Stimulated activated CD8-positive, alpha-beta memory T cell treated with anti-CD3 and anti-CD28 coated beads, Interleukin-4, amount 100 ng/mL, for 1 hour (primary cell): ENCODE measurements at places on chromosomes 16 and 17.

GRCh38 chr17:78477913-78478756, 99.1 kb downstream of the DNAH17 start:
- no peak for DNase-seq

DNA sequence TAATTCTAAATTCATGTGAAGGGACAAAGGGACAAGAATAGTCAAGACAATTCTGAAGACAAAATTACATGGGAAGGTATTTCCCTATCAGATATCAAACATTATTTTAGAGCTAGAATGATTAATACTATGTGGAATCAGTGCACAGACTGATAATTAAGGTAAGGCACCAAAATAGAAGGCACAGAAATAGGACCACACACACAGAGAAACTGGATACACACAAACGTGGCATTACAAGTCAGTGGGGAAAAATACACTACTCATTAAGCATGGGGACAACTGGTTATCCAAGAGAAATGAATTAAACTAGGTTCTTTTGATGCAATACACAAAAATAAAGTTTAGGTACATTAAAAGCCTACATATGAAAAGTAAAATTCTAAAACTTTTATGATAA, 132.8 kb upstream of the NETO2 start:
- DNase-seq = no peak

DNA sequence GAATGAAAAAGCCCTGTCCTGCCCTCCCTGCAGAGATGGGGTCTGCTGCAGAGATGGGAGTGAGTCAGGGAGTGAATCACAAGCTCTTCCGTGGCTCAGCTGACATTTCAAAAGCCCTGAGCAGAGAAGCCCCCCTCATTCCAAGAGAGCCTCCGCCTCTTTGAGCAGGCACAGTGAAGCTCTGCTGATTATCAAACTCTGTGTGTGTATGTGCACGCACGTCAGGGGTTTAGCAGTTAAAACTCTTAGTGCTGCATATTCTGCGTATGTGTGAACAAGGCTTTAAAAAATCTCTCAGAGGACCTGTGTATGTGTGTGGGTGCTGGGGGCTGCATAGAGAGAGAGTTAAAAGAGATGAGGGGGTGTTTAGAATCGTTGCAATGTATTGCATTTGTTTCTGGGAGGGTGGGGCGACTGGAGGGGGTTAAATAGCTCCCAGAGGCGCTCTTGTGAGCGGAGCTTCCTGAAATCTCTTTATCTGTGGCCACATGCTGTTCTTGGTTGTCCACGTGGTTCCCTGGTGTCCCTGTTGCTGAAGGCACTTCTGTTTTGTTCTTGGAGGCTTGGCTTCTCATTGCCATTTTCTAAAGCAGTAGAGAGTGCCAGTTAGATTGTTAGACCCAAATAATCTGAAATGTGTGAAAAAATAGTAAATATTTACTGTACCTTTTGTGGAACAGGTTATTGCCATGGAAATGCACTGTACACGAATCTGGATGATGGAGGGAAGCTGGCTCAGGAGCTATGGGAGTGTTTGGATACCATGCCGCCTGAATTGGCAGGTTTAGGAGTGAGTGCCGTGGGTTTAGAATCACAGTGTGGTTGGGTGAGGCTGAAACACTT, 116.6 kb downstream of the PRKCB start:
- no peak for DNase-seq

GRCh38 chr17:31310260-31310659, 3.6 kb downstream of the EVI2B start:
- DNase-seq = peak; percentile 21

- DNase-seq = no peak
Measured at GRCh38 chr17:38709864-38710603, 5.0 kb downstream of the MLLT6 start.

DNA sequence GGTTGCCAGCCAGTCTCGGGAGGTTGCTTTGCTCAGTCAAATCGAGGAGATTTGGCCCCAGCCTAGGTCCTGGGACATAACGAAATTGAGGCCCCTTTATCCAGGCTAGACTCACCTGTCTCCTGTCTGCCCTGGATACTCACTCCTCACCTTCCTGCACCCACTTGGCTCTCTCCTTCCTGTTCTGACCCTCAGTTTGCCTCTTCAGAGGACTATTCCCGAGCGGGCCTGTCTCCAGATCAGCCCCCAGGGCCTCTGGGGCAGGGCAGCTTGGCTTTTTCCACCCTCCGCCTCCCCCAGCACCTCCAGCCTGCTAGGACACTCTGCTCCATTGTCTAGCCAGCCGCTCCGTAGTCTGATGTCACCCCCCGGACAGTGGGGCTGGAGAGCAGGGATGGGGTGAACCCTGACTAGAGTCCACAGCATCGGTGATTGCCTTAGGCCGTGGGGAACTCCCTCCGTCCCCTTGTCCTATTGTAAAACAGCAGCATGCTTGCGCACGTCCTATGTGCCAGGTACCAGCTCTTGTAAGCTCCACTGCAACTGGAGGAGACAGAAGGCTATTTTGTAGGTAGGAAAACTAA, 8.8 kb downstream of the WFIKKN2 start:
- no peak for DNase-seq

DNA sequence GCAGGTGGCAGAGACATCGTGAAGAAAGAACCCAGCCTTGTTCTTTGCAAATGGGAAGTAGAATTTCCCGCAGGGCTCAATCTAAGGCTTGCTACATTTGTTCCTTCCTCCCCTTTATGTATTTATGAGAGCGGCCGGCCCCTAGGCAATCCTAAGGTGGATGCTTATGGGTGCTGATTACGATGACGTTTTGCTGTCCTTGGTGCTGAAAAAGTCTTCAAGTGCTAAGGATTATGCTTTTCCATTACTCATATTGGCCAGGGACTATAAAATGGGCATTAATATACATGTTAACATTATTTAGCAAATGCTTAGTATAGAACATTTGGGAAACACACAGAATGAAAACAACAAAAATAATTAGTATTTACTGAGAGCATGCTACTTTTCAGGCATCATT, 313.3 kb upstream of the XYLT1 start:
- DNase-seq = no peak

- no peak for DNase-seq
Measured at GRCh38 chr17:2172999-2173398, 118.1 kb downstream of the HIC1 start.

DNA sequence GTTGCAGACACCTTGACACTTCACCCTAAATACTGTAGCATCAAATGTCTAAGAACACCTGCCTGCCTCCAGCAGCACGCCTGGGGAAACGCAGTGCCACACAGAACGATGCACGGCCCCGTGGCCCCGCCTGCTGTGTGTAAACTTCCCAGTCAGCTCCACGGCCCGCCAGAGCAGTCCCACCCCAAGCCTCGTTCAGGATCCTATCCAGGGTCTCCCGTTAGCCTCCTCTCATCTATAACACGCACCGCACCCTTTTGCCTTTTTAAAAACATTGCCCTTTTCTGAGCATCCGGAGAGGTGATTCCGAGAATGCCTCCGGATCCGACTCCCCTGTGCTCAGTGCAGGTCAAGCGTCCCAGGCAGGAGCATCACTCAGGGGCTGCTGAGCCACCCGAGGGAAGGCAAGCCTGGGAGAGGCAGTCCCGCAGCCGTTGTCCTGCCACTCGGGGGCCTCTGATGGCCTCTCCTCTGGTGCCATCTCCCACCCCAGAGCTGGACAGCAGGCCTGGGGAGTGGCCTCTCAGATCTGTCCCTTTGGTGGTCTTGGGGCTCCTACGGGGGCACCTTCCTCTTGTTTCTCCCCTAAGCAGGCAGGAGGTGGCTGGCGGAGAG, 37.9 kb upstream of the SLC38A10 start:
- no peak for DNase-seq

DNA sequence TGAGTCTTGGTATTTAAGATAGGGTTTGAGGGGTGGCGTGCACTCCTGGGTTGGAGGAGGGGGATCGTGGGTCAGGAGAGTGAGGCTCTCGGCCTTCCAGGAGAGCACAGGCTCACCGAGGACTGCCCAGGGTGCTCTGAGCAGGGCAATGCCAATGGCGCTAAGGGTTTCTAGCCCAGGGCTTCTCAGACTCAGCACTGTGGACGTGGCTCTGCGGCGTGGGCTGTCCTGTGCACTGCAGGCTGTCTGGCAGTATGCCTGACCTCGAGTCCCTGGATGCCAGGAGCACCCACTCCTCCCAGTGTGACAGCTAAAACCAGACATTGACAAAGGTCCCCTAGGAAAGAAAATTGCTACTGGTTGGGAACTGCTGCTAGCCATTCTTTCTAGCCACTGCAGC, 37.2 kb upstream of the ENDOV start:
- no peak for DNase-seq

- DNase-seq = no peak
Measured at GRCh38 chr17:75625813-75626486, 7.3 kb upstream of the SMIM5 start.

DNA sequence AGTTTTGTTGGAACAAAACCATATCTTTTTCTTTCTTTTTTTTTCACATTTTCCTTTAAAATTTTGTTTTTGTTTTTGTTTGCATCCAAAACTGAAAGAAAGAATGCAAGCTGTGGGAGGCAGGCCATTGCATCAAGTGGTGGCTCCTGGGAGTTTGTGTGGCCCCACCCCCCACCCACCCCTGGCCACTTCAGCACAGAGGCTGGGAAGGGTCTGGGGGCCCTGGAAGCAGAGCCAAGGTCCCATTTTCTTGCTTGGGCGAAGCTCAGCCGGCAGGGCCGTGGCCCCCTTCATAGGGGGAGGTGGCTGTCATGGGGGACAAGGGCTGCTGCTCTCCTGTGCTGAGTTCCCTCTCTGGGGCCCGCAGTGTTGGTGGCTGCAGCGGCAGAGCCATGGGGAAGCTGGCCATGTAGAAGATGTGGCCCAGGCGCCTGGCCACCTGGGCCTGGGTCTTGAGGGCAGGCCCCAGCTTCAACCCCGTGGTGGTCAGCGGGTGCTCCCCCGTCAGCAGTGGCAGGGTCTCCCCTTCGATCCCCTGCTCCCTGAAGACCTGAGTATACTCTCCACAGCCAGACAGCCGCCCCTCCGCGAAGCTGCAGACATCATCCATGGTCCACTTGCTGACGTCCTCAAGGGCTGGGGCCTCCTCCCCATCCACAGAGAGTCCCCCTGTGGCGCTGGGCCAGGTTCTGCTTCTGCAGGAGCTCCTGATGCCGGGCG, 19.8 kb downstream of the PAFAH1B1 start:
- DNase-seq = no peak

DNA sequence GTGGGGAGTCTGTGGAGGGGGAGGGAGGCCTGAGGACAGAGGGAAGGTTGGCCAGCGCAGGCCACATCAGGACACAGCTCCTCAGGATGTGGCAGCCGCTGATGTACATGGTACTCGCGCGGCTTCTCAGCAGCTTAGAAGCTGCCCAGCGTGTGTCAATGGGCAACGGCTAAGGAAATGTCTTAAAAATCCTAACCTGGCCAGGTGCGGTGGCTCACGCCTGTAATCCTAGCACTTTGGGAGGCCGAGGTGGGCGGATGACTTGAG, 53.2 kb downstream of the PGS1 start:
- DNase-seq = no peak

GRCh38 chr16:71526111-71526631, at the start of gene CHST4:
CHST4 (plus strand) TSS chr16:71526426; CDS start chr16:71536678, 10,252 bp downstream.
- DNase-seq = no peak

DNA sequence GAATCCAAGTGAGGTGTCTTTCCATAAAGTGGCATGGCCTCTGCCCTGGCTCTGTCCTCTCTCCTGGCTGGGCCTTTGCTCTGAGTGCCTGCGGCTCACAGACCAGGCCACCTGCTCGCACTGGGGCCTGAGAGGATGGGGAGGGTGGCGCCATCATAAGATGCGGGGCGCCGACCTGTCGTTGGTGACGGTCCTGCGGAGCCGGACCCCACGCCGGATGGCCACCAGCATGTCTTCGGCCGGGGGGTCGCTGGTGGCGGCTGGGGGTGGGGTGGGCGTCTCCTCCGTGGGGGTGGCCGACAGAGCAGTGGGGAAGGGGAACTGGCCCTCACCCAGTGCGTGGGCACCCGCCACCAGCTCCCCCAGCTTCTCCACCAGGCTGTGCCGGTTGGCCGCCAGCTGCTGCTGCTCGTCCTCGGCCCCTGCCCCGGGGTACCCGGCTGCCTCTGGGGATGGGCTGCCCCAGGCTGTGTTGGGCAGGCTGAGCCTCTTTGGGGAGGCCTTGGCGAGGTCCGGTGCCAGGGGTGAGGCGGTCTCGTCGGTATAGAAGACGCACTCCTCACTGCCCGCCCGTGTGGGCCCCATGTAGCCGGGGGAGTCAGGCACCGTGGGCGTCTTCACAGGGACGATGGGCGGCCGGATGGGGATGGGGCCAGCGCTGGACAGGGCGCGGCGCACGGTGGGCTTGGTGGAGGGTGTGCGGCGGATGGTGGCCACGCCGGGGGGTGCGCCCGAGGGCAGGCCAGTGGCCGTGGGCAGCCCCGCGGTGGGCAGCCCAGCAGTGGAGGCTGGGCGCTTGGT, 17.4 kb downstream of the IL34 start:
- no peak for DNase-seq

DNA sequence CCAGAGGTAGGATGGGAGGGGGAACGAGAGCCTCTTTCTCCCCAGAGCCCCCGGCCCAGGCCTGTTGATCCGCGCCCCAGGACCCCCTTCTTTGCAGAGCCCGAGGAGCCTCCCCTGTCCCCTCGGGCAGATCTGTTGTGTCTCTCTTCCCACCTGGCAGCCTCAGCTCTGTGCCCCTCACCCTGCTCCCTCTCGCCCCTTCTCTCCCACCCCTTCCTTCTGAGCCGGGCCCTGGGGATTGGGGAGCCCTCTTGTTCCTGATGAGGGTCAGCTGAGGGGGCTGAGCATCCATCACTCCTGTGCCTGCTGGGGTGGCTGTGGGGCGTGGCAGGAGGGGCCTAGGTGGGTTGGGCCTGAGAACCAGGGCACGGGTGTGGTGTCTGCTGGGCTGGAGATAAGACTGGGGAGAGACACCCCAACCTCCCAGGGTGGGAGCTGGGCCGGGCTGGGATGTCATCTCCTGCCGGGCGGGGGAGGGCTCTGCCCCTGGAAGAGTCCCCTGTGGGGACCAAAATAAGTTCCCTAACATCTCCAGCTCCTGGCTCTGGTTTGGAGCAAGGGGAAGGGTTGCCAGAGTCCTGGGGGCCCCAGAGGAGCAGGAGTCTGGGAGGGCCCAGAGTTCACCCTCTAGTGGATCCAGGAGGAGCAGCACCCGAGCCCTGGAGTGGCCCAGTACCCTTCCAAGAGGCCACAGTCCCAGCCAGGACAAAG, 65.4 kb downstream of the MRC2 start:
- no peak for DNase-seq

DNA sequence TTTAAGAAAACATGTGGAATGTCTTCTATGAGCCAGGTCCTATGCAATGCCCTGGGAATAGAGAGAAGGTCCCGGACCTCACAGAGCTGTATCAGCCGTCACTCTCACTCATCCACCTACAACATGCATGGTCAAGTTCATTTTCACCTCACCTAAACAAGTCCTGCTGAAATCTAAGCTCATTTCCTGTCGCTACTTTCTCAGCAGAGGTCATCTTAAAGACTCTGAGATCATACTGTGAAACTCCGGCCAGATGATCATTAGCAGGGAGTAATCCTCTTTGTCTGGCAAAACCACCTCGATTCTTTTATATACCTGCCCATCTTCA, 66.2 kb upstream of the LYRM9 start:
- no peak for DNase-seq

DNA sequence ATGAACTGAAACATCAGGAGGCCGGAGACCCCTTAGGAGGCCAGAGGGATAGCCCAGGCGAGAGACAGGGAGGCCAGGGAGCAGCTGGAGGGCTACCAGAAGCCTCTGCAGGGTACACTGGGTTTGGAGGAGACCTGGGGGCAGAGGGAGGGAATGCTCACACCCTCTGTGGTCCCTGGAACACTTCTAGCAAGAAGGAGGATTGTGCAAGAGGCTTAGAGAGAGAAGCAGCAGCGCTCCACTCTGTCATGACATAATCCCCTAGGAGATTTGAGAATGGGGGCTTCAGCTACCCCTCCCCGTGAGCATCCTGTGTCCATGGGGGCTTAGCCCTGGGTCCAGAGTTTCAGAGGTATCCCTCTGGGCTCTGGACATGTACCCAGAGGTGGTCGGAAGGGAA, 15.8 kb downstream of the GPR142 start:
- no peak for DNase-seq

GRCh38 chr17:8606401-8606800, 24.1 kb downstream of the MYH10 start:
- no peak for DNase-seq
